ENCODE measurements at places on chromosomes 12 and 14.

DNA sequence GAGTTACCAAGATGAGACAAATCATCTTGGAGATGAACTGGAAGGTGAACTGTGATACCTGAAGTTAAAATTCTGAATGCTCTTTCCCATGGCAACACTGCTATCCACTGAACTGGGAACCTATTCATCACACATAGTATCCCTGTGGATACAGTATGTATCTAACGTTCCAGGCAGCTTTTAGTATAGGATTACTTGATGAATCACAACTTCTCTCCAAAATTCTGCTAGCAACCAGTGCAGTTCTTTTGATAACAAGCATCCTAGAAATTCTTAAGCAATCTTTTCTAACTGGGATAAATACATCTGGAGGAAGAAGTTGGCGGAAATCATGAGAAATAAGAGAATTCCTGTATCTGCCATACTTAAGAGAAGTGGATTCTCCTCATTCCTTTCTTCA is 66.4 kb downstream of the PAWR start:
- DNase-seq: no peak

GRCh38 chr12:66627988-66628317 is 50.9 kb downstream of the GRIP1 start:
- no peak for DNase-seq

DNA sequence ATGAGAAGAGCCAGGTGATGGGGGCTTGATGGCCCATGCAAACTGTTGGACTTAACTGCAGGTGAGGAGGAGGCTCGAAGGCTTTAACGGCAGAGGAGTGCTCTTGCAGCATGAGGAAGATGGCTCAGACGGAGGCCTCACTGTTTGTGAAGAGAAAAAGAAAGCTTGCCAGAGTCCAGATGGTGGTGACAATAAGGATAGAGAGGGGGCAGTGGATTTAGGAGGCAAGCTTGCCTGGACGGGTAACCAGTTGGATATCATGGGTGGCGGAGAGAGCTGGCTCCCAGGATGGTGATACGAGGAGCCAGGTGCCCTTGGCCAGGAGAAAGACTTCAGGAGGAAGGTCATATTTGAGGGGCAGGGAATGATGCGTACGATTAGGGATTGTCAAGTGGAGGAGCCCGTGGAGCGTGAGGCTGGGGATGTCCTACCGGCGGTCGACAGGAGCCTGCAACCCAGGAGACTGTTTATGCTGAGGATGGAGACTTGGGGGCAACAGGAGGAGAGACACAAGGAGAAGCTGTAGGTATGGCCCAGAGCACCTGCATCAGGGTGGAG is 71.8 kb downstream of the CACNA1C start:
- DNase-seq: no peak

GRCh38 chr14:103501041-103501870 is 21.4 kb downstream of the CKB start:
- DNase-seq: peak; percentile 40

- no peak for DNase-seq
Measured at GRCh38 chr14:87494010-87494409, 499.0 kb downstream of the GALC start.

GRCh38 chr12:53938326-53939140 is at the start of gene HOXC13:
Gene HOXC13 (plus strand): TSS chr12:53938831. CDS start chr12:53938907, 76 bp downstream.
- DNase-seq: peak; percentile 99

- DNase-seq: no peak
Measured at GRCh38 chr12:132685400-132685799, 1.7 kb downstream of the POLE start.

DNA sequence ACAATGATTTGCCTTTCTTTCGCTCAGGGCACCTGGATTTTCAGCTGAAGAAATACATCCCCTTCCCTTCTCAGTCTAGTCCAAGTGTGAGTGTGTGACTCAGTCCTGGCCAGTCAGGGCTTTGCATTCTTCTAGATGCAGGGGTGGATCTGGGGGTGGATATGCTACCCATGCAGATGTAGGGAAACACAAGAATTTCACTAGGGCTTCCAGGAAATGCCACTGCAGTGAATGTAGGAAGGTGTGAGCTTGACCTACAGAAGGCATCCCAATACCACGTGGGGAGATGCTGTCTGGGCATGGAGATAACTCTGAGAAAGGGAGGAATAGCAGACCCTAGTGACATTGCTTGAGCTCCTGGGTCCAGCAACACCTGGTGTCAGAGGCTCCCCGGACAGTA is 404.2 kb downstream of the GLT1D1 start:
- no peak for DNase-seq

- no peak for DNase-seq
Measured at GRCh38 chr14:73025544-73025943, 1.4 kb downstream of the ZFYVE1 start.

DNA sequence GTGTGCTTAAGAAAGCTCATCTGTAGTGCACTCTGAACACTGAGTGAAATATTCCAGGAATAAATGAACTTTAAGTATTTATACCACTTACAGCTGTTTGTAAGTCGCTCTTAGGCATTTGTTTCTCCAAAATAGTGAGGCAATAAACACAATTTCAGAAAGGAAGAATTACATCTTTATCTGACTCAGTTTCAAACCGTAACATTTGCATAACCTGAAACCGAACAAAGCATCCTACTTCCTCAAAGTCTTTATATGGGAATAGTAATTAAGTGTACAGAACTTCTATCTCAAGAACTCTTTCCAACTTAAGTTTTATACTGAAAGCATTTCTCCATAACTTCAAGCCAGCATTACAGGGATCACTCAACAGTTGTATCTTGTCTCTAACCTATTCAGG is 58.4 kb downstream of the SOX5 start:
- DNase-seq: no peak

DNA sequence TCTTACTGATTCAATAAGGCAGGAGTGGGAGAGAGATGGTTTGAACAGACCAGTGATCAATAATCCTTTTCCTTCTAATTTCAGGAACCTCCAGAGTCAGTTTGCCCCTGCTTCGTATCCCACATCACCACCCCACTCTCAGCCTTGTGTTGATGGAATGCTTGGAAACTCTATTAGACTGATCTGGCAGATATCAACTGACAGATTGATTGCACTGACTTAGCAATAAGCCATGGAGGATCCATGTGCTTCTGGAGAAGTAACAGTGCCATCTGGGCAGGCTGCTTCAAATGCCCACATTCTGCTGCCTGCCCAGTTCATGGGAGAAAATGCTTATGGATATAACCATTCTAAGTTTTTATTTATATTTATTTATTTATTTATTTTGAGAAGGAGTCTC is 218.0 kb downstream of the SLC2A13 start:
- no peak for DNase-seq

- no peak for DNase-seq
Measured at GRCh38 chr14:63448841-63449240, 94.3 kb downstream of the PPP2R5E start.

DNA sequence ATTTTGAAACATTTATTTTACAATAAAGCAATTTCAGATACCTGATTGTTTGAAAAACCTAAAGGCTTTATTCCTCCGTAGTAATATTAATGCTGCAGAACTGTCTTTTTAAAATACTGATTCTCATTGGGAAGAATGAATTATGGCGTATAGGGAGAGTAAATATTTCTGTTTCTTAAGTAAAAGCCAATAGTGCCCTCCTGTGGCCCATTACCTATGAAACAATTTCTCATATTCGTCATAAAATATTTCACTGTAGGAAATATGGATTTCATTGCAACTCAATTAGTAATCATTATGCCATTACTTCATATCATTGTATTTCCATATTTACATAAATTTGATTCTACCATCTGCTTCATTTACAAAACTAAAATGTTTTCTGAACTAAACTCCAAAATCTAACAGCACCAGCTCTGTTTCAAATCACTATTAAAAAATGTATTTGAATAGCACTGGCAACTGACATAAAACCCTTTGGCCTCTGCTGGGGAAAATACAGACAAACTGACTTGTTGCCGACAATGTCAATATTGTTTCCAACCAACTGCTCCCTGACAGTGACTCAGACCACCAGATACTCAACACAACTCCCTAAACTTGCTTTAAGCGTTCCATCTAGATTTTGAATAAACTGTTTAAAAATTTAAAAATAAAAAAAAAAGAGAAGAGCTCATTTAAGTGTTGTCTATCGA is 290.3 kb downstream of the NAV3 start:
- no peak for DNase-seq

GRCh38 chr12:111777345-111778045 is 10.8 kb downstream of the ALDH2 start:
- no peak for DNase-seq

- DNase-seq: no peak
Measured at GRCh38 chr14:51207621-51208020, 32.4 kb upstream of the TMX1 start.

DNA sequence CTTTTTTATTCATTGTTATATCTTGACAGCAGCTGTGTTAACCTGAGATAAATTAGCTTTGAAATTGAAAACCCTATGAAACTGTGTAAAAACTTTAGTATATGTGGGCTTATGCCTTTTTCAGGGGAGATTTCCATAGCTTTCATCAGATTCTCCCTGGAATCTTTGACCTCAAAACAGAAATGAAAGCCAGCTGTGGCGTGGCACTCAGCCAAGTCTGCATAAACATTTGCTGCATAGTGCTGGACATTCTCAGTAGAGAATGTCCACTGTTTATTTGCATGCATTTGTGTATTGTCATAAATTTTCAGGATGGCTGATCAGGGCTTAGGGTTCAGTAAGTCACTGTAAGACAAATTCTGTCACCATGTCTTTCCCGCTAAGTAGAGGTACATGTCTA is 115.3 kb upstream of the NAP1L1 start:
- DNase-seq: no peak

- peak; percentile 77 for DNase-seq
Measured at GRCh38 chr12:89544681-89545184, 18.9 kb upstream of the POC1B start.

DNA sequence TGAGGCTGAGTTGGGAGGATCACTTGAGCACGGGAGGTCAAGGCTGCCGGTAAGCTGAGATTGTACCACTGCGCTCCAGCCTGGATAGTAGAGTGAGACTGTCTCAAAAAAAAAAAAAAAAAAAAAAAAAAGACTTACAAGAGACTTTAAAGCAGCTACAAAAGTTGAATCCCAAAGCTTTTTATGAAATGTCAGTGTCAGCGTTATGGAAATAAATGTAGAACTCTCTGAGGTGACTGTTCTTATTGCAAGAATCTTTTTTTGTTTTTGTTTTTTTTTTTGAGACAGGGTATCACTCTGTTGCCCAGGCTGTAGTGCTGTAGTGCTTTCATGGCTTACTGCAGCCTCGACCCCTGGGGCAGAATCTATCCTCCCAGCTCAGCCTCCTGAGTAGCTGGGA is 17.2 kb downstream of the FUT8 start:
- no peak for DNase-seq

DNA sequence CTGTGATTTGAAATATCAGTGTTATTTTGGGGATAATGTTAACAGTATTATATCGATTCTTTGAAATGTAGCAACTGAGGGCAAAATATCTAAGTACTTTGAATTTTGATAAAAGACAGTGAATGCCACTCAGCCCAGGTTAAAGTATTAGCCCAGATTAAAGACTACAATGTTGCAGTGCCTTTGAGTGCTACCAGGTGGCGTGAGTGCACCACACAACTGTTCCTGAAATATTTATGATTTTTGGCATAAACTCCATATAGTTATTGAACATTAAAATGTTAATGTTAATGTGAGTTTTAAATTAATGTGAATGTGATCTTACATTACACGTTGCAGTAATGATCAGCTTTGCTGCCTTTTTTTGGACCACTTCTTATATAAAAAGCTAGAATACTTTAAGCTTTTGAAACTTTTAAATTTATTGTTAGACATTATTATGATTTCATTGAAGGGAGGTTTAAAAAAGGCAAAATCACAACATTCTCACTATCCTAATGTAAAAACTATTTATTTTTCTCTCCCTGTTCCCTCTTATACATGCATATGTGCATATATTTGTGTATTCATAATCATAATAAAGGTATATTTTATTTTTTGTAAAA is 22.5 kb downstream of the MRPS35 start:
- peak; percentile 58 for DNase-seq

DNA sequence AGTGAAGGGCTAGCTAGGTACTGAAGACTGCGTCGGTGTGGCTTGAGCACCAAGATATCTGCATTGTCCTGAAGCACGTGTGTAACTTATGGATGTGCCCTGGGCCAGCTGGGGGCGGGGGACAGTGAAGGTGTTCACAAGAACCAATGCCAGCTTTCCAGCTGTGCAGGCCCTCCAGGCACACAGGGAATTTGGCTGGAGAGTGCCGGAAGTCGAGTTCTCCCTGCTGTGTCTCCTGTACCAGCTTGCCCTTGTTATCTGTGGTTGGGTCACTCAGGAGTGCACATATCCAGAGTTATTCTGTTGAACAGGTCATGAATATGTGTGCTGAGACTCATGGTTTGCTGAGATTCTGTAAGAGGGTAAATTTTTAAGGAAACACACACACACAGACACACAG is 75.9 kb upstream of the CRY1 start:
- no peak for DNase-seq

- DNase-seq: peak; percentile 85
Measured at GRCh38 chr12:96015672-96016071, 19.5 kb upstream of the HAL start.

DNA sequence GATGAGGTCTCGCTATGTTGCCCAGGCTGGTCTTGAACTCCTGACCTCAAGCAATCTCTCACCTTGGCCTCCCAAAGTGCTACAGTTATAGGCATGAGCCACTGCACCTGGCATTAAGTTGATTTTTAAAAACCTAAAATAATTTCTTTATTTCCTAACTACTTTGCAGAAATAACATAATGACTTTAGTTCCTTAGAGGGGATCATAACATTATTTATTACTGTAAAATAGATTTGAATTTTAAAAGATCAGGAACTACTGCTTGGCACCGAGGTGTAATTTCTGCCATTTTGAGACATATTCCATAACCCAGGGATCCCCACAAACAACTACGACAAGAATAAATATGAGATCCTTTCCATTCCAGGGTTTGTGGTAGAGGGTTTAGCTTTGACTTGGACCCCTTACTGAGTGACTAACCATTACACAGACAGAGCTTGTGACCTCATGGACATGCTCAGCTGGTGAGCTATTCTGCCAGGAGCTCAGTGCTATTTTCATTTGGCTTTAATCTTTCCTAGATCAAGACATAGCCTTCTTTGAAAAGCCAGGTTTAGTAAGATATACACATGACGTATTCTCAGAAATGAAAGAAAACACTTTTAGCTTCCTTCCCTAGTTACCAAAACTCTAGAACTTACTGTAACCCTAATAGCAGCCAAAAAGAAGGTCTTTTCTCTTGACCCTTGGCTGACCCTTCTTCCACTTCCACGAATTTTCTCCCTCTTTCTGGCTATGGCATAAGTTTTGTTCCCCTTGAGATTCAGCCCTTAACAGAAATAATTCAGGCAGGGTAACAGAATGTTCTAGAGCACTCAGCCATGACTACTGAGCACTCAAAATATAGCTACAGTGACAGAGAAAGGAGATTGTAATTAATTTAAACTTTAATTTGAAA is 75.1 kb upstream of the NUDT4 start:
- DNase-seq: no peak

GRCh38 chr14:44353805-44354204 is 153.3 kb downstream of the FSCB start:
- DNase-seq: no peak

- no peak for DNase-seq
Measured at GRCh38 chr14:48378541-48378940, 703.1 kb upstream of the MDGA2 start.

- no peak for DNase-seq
Measured at GRCh38 chr12:114529966-114530365, 124.0 kb upstream of the TBX5 start.
